Breast epithelium (tissue), 4 donors: ENCODE measurements at places on chromosomes 4 and X.
A peak's percentile ranks its signal among the peaks of the same experiment; 100 is the strongest.

DNA sequence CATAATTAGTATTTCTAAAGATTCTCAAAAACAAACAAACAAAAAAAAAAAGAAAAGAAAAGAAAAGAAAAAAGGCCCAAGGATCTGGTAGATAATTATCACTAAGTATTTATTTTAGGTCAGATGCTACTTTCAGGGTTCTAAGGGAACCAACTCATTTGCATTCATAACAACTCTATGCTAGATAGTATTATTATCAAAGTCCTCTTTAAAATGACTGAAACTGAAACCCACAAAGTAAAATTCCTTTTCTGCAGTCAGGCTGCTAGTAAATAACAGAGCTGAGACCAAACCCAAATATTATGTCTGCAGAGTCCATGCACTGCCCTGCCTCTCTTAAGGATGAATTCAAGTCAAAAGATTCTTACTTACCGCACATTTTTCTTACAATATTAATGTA lies 38.3 kb upstream of the MAPK10 start:
- H3K4me3 ChIP-seq, result no peak overlapping the region
- no peak overlapping the region for H3K27ac ChIP-seq
- no peaks in the 10 kb centered on the region for H3K27me3 ChIP-seq
- no peaks in the 10 kb centered on the region for H3K36me3 ChIP-seq
- no peak for DNase-seq

- H3K27ac ChIP-seq, result no peak overlapping the region
- no peaks in the 10 kb centered on the region for H3K4me1 ChIP-seq
- H3K4me3 ChIP-seq, result no peak overlapping the region
- no peaks in the 10 kb centered on the region for H3K27me3 ChIP-seq
These were observed 55.9 kb upstream of the IL2 start for GRCh38 chr4:122512430-122512829.

GRCh38 chrX:386239-386767 lies 404 bp downstream of the PPP2R3B start:
- peak overlapping the region; percentile 84 for H3K4me3 ChIP-seq
- H3K36me3 ChIP-seq, result no peaks in the 10 kb centered on the region
- no peak for DNase-seq

DNA sequence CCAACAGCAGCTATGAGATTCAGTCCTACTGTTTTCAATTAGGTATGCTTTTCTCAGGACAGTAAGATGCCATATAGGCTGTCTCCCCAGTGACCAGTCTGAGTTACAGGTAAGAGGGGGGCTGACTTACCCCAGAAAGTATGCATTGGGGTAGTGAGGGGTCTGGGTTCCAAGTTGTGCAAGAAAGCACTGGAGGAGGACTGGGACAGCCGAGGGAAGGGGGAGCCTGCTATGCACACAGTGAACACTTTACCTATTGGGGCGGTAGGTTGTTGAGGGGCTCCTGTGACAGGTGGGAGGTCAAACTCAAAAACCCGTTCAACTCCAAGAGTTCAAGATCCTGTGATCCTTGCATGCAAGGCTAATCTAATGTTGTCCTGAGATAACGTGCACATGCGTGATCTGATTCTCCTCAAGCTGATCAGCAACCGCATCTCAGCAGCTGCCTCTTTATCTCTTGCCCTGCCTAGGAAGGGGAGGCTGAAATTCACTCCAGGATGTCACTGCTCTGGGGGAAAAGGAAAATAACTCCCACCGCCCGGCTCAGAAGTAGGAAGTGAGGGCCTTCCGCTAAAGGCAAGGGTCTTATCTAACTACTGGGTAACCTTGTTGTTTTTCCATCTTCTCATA lies 108.8 kb upstream of the KIT start:
- no peaks in the 10 kb centered on the region for H3K36me3 ChIP-seq
- no peaks in the 10 kb centered on the region for H3K27me3 ChIP-seq
- no peak overlapping the region for H3K27ac ChIP-seq
- no peak overlapping the region for H3K4me3 ChIP-seq
- DNase-seq, result no peak

DNA sequence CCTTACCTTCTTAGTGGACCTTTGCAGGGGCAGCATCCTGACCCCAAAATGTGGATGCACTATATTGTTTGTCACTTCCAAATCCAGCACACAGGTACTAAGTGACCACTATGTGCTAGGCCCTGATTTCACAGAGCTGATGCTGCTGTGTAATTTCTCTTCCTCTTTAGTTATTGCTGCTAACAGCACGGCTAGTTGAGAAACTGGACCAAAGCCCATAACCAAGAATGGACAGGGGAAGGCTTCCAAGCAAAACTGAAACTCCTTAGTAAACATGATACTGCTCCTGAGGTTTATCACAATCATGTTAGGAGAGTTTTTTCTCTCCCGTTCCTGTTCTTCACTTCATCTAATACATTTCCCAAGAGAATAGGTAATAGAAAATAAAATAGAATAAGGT lies 172.9 kb upstream of the TTC29 start:
- H3K27me3 ChIP-seq, result no peaks in the 10 kb centered on the region
- no peak overlapping the region for H3K27ac ChIP-seq
- no peaks in the 10 kb centered on the region for H3K36me3 ChIP-seq
- DNase-seq, result no peak
- no peak overlapping the region for H3K4me3 ChIP-seq
- no peaks in the 10 kb centered on the region for H3K4me1 ChIP-seq

GRCh38 chr4:26124753-26125321 lies 196.0 kb upstream of the RBPJ start:
- H3K4me1 ChIP-seq, result no peaks in the 10 kb centered on the region
- H3K36me3 ChIP-seq, result no peaks in the 10 kb centered on the region

GRCh38 chrX:96685210-96686099 lies 813 bp downstream of the DIAPH2 start:
- peaks cover 38% of the 10 kb centered on the region for H3K27me3 ChIP-seq
- no peak for DNase-seq
- no peaks in the 10 kb centered on the region for H3K36me3 ChIP-seq
- H3K4me1 ChIP-seq, result no peaks in the 10 kb centered on the region

- peak overlapping the region; percentile 69 for H3K27ac ChIP-seq
- H3K27me3 ChIP-seq, result no peaks in the 10 kb centered on the region
- no peak overlapping the region for H3K4me3 ChIP-seq
- peak; percentile 38 for DNase-seq
- H3K36me3 ChIP-seq, result no peaks in the 10 kb centered on the region
- H3K4me1 ChIP-seq, result no peaks in the 10 kb centered on the region
These were observed 49.2 kb downstream of the FHIP1A start for GRCh38 chr4:151458148-151458547.

DNA sequence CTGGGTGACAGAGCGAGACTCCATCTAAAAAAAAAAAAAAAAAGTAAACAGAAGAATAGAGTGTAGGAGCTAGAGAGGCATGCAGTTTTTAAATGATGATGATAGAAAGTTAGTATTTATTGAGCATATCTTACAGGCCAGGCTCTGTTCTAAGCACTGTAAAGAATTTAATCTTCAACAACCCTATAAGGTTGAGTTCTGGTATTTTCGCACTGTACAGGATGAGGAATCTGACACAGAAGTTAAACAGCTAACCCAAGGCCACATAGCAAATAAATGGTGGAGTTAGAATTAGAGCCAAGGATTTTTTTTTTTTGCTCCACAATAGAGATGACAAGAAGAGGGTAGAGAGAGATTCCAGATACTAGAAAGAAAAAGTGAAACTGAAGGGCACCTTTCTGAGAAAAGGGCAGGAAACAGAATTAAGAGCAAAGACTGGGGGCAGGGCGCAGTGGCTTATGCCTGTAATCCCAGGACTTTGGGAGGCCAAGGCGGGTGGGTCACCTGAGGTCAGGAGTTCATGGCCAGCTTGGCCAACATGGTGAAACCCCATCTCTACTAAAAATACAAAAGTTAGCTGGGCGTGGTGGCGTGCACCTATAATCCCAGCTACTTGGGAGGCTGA lies 56.1 kb downstream of the KLHL5 start:
- DNase-seq, result no peak
- no peaks in the 10 kb centered on the region for H3K4me1 ChIP-seq
- H3K4me3 ChIP-seq, result no peak overlapping the region
- no peaks in the 10 kb centered on the region for H3K27me3 ChIP-seq
- no peak overlapping the region for H3K27ac ChIP-seq
- no peaks in the 10 kb centered on the region for H3K36me3 ChIP-seq

GRCh38 chr4:37243722-37244582 lies 591 bp upstream of the NWD2 start:
- no peaks in the 10 kb centered on the region for H3K27me3 ChIP-seq
- no peak overlapping the region for H3K27ac ChIP-seq
- no peaks in the 10 kb centered on the region for H3K4me1 ChIP-seq
- no peaks in the 10 kb centered on the region for H3K36me3 ChIP-seq
- peak overlapping the region; percentile 45 for H3K4me3 ChIP-seq

DNA sequence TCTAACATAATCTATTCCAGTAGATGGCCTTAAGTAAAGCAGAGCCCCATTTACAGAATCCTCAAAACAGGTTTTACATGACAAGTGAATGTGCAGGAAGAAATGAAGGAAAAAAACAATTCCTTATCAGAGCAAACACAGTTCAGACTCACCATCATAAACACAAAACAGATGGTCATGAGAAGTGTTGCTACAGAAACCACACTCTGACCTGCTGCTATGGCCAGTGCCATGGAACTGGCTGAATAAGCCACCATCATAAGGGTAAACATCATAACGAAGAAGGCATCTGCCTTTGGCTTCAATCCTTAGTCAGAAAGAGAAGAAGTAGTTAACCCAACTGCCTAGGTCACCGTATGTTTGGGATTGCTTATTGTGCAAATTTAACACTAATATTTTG lies 61.1 kb downstream of the ABCG2 start:
- no peaks in the 10 kb centered on the region for H3K4me1 ChIP-seq
- no peaks in the 10 kb centered on the region for H3K36me3 ChIP-seq
- no peak overlapping the region for H3K4me3 ChIP-seq
- no peak overlapping the region for H3K27ac ChIP-seq

DNA sequence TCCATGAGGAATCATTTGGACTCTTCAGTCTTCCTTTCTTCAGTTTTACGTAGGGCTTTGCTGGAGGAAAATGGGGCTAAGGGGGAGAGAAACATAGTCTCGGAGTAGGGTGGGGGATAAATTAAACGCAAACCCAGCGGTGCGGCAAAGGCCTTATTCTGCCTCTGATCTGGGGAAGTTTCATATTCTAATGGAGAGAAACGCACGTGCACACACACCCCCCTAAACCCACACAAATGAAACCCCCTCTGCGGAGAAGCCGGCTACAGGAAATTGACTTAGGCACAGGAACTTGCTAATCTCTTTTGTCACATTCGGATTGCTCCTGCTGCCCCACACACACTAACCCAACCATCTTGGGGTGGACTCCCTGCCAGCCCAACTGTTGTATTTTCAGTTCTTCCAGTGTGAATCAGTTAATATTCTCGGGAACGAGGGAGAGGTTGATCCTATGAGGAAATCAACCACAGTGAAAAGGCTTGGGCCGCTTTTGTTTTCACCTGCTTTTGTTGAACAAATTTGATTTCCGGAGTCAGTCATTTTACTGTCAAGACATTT lies at the start of gene RHOH:
Gene RHOH, plus strand, starts transcription at position 308 of the 558 bp plus-strand sequence. CDS start 46,356 bp downstream, outside the sequence.
- peak within 1 kb of the TSS; percentile 63 for H3K27ac ChIP-seq
- H3K4me1 ChIP-seq, result no peaks in the 10 kb centered on the region
- H3K27me3 ChIP-seq, result no peaks in the 10 kb centered on the region
- DNase-seq, result no peak
- H3K36me3 ChIP-seq, result no peaks in the 10 kb centered on the region

DNA sequence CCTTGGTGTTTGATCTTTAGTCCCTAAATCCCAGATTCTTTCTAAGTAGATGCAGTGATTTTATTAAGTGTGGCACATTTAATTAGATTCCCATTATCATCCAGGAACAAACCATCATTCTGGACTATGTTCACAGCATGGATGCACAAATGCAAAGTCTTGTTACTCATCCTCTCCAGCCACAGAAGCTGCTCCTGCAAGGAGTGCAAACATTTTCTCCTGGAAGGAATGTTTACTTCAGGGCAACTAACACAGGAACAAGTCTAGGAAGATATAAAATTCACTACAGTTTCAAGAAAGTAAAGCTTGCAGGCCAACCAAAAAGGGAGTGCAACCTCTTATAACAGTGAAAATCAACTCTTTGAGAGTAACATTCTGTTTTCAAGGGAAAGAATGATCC lies 106.0 kb downstream of the IQCM start:
- H3K4me1 ChIP-seq, result no peaks in the 10 kb centered on the region
- H3K27ac ChIP-seq, result no peak overlapping the region
- DNase-seq, result no peak

DNA sequence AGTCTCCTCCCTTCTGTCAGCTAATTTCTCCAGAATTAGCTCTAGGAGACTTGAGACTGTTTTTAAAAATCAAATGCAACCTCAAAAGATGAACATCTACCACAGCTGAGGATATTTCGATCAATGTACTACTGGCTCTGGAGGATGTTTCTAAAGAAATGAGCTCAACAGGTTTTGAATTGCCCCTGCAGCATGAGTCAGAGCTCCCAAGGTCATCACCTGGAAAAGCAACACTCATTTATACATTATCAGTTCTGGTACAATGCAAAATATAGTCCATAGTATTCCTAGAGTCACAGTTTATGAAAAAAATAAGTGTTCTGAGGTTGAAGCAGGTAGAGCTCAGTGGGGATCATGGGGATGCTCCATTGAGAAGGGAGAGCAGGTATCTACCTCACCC lies 50.8 kb upstream of the MCF2 start:
- no peak overlapping the region for H3K4me3 ChIP-seq
- H3K27me3 ChIP-seq, result no peaks in the 10 kb centered on the region
- no peak overlapping the region for H3K27ac ChIP-seq
- no peak for DNase-seq
- H3K36me3 ChIP-seq, result no peaks in the 10 kb centered on the region

DNA sequence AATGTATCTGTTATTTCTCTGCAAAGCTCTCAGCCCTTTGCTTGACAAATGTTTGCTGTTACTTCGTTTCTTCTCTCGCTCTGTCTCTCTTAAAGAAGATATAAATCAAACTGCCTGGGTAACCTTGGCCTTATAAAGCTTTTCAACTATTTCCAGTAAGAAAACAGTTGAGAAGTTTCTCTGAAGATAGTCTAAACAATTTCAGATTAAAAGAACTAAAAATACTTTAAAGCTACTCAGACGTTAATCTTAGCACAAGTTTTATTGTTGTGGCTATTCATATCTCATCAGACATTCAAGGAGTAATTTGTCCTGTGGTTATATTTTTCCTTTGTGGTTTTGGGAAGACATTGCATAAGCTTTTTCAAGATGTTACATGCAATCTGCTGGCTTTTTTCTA lies 22.6 kb downstream of the HOPX start:
- no peaks in the 10 kb centered on the region for H3K36me3 ChIP-seq
- DNase-seq, result no peak
- peaks cover 5% of the 10 kb centered on the region for H3K4me1 ChIP-seq
- no peak overlapping the region for H3K4me3 ChIP-seq

DNA sequence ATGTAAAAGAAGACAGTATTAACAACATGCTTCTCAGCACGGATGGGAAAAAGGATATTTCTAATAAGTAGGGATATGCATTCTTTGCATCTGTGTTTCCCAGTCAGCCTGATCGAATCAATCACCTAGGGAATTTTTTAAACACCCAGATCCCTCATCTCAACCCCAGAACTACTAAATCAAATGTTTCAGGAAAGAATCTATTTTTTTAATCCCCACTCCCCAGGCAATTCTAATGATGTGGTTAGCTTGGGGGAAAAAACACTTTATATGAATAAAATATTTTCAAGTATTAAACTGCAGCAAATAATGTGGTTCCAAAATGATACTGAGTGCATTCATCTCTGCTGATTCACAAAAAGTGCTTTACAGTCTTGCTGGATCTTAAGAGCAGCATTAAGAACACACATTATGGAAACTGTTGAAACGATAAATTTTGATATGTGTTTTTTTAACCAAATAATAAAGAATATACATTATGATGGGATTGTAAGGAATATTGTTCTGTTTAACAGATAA lies 68.7 kb upstream of the GUCY1A1 start:
- H3K27ac ChIP-seq, result no peak overlapping the region
- no peak for DNase-seq
- no peaks in the 10 kb centered on the region for H3K36me3 ChIP-seq
- no peaks in the 10 kb centered on the region for H3K4me1 ChIP-seq
- H3K4me3 ChIP-seq, result no peak overlapping the region
